ENCODE measurements at places on chromosomes 6 and 20.

DNA sequence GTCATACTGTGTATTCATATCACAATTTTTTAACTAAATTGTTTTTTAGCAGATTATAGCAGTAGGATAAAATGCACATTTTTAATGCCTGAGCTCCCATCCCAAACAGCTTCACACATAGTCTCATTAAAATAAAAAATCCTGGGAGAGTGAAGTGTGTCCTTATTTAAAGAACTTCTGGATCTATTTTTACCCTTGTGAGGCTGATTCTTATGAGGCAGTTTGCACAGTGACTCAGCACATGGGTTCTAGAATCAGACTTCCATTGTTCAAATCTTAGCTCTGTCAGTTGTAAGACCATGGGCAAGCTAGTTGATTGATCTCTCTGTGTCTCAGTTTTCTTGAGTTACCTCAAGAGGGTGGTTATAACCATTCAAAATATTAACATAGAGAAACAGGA is 72.3 kb downstream of the MACROD2 start:
- DNase-seq, result no peak

DNA sequence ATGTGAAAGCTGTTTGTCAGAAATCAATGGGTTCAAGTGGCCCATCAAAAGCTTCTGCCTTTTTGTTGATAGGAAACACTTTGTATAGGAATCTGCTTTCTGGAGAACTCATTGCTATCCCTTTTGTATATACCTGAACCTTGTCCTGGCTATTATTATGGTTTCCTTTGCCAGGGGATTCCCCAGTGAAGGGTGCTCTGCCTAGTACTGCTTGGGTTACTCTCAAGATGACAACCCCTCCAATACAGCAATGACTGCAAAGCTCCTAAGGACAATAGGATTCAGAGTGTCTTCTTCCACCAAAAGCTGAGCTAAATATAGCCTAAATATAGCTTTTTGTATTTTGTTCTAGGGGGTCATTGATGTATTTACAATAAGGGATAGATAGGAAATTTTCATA is 54.0 kb upstream of the PTPRK start:
- DNase-seq, result no peak

DNA sequence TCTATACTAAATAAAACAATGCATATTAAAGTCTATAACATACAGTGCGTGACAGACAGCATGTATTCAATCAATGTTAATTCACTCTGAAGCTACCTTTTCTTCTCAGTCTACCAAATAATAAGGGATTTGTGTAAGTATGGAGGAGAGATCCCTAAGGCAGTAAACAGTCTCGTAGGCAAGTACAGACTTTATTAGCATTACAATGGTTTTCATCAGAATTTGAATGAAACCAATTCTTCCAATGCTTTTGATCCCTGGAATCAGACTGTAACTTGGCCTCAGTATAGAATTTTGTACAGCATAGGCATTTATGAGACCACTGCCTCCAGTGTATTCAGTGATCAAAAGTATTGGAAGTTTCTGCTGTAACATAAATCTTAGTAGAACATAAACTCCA is 19.5 kb downstream of the LYRM4 start:
- DNase-seq, result no peak

DNA sequence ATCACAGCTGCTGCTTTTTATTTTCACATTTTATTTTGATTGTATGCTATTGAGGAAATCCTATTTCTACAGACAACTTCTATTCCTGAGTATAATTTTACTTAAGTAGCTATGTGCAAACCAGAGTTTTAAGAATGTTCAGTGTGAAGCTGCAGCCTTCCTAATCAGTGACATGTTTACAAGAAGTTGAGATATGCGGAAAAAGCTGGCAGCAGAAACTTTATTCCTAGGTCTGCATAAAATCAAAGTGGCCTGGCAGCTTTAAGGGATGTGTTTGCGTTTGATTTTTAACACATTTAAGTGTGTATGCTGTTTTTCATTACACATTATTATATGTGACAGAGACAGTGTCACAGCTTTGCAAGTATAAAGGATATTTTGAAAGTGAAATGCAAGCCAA is 26.3 kb downstream of the MAPK14 start:
- no peak for DNase-seq

DNA sequence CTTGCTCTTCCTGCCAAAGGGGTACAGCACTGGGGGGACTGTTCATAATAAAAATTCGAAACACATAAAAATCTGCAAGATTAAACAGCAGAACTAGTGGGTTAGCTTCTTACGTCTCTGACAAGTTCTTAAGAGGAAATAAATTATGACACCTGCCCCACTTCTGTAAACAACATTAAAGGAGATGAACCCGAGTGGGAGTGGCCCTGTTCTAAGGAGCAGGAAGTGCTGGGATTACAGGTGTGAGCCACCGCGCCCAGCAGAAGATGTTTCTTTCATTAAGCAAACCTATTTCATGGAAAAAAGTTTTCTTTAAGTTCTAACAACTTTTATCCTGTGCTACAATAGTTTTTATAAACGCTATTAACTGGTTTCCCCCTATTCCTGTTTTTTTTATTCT is 24.6 kb downstream of the USP45 start:
- peak; percentile 2 for DNase-seq

- DNase-seq, result no peak
These were observed 21.5 kb downstream of the EZR start for GRCh38 chr6:158797331-158798310.

GRCh38 chr20:31595380-31595653 is 9.8 kb upstream of the ID1 start:
- no peak for DNase-seq

GRCh38 chr6:16252686-16253299 is 14.4 kb downstream of the GMPR start:
- no peak for DNase-seq

- DNase-seq, result no peak
These were observed 63.2 kb downstream of the PDSS2 start for GRCh38 chr6:107396211-107396610.

DNA sequence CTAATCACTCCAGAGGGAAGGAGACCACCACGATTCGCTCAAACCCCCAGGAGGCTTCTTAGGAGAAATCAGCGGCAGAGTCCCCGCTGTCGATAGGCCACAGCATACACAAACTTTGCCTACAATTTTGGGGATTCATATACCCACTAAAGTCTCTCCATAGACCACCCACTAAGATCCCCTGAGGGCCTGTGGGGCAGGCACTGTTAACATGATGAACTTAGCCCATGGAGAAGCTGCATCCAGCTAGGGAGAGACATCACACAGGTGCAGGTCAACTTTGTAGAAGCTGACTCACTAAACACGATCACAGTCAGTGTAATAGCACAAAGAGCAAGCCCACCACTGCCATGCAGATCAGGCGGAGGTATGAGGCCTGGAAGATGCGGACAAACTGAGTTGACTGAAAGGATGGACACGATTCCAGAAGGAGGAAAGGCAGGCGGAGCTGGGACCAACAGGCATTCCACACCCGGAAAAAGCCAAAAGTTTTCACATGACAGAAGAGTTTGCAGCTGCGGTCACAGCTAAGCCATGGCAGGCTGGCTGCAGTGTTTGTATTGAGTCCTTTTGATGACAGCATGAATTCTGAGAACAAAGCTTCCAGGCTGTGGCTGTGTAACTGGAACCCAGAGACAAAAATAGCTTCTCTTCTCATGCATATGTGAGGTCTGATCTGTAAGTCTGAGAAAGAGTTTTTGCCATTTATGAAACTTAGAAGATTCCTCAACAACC is 75.7 kb upstream of the QKI start:
- DNase-seq, result no peak

DNA sequence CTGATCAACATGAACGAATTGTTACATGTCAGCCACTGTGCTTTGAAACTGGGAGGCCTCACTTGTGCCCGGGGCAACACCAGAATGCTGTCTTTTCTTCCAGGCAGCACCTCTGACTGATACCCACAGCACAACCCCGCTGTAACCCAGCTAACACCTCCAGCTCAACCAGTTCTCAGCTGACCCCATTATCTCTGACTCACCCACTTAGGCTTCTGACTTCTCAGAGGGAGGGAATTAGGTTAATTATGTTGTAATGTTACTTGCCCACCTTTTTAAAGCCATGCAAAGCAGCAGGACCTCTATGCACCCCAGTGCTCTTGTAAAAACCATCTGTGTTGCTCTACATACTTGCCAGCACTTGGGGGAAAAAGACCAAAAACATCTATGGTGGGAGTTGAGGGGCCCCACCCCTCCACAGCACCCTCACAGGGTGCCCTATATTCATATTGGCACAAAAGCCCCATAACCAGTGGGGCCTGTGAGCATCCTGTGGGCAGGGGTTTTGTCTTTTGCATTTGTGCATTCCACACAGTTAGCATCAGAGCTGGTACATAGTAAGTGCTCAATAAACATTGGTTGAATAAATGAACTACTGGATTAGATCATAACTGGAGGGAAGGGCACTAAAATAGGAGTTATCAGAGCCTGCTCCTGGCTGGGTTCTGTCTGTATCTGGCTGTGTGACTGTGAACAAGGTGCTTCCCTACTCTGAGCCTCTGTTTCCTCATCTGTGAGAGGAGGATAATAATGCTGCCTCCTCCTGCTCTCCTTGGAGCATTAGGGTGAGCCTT is 22.3 kb downstream of the BNIP5 start:
- no peak for DNase-seq
